ENCODE measurements at places on chromosomes 2 and 18. TPM values are rescaled to one million over a fixed set of nuclear protein-coding genes. Genes with fewer than 3 reads are reported as not detected.

- DNase-seq: no peak
These were observed 6.7 kb downstream of the MYO7B start for GRCh38 chr2:127542231-127542630.

DNA sequence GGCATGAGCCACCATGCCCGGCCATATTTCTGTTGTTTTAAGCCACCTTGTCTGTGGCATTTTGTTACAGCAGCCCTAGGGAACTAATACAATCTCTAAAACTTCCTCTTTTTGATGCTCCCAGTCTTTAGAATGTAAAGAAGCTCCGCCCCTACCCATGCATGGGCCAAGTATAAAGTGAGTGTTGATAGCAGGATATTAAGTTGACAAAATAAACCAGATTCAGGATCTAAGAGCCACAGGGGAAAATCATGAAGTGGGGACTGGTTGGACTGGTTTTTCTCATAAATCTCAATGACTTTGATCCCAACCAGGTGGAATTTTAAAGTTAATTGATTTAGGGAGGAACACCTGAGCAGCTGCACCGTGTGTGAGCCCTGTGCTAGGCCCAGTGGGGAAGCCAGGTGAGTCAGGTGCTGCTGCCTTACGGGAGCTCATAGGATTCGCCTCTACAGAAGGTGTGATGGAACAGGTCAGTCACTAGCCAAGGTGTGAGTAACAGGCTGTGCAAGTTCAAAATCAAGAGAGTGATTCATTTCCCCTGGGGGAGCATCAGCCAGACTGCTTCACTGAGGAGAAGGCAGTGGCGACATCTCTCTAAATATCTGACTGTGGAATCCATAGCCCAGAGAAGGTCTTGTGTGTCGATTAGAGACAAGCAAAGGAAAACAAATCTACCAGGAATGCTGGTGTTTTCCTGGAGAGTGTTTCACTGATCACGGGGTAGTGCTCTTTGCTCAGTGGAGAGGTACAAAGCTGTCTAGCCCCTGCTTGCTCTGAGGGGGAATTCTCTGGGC, 63.0 kb upstream of the MSH2 start:
- DNase-seq: no peak

DNA sequence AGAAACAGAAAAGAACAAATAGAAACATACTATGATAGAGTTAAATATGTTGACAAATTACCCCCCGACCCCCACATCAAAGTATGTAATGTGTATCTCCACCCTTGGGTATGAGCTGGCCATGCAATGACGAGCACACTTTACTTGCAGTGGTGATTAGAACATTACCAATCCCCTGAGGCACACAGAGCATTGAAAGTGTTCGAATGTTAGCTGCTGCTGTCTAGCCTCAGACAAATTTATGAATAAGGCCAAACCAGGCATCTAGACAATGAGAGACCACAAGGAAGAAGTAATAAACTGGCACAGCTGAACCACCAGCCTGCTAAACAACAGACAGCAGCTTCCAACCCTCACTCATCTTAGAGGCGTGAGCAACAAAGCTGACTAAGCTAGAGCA, 380.5 kb downstream of the DSEL start:
- no peak for DNase-seq

- DNase-seq: no peak
These were observed 539.4 kb downstream of the ZNF804A start for GRCh38 chr2:185137700-185138099.

DNA sequence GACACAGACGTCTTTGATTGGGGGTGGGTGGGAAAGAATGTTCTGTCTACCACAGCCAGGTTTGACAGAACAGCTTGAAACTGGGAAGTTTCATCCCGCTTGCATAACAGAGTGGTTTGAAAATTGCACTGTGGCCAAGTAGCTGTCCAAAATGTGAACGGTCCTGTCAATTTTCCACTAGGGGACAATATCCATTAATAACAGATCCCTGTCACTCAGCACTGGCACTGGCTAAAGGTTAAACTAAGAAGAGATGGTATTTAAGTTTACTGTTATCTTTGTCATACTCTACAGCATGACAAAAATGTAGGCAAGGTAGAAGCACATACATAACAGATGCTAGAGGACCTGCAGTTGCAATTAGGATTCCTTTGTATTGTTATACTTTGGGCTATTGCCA, 55.6 kb upstream of the ACMSD start:
- no peak for DNase-seq

- DNase-seq: no peak
These were observed 74.6 kb downstream of the RPRM start for GRCh38 chr2:153403940-153404339.

DNA sequence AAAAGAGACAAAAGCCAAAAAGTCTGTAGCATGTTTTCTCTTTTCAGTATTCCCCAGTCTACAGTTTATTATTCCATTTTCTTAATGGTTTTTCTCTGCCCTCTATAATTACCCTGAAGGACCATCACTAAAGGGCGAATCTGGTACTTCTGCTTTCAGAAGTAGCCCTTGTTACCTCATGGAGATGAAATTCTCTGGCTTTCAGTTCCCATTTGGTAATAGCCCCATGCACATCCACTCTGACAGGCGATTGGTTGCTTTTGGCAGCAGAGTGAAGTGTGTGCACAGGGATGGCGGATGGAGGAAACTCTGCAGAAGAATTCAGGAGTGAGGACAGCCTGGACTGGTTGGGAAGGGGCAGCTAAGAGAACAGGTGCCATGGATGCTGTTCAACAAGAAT, 66.3 kb upstream of the NABP1 start:
- no peak for DNase-seq

DNA sequence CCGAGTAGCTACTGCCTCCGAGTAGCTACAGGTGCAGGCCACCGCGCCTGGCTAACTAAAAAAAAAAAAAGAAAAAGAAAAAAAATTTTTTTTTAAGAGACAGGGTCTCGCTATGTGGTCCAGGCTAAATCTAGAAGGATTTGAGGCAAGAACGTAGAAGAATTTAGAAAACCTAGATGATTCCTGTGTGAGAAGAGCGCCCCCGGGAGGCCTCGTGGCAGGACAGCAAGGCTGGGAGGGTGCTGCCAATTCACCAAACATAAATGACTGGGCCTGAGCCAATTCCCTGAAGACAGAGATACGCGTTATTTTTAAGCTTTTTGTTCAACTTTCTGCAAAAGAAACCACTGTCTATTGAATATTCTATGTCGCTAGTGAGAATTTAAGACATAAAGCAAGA, 90.1 kb upstream of the TGFA start:
- peak; percentile 72 for DNase-seq

Gene NGEF
- 5.4 TPM for total RNA-seq

Gene SPATA3
- total RNA-seq: not detected

Gene EVX2
- total RNA-seq: not detected

Gene RBKS
- total RNA-seq: 1.2 TPM
